ENCODE measurements at places on chromosomes 5 and 9.

- DNase-seq = no peak
Observed at GRCh38 chr5:150559088-150559487, 51.2 kb downstream of the NDST1 start.

GRCh38 chr9:75148561-75148960 is 60.2 kb downstream of the OSTF1 start:
- no peak for DNase-seq

DNA sequence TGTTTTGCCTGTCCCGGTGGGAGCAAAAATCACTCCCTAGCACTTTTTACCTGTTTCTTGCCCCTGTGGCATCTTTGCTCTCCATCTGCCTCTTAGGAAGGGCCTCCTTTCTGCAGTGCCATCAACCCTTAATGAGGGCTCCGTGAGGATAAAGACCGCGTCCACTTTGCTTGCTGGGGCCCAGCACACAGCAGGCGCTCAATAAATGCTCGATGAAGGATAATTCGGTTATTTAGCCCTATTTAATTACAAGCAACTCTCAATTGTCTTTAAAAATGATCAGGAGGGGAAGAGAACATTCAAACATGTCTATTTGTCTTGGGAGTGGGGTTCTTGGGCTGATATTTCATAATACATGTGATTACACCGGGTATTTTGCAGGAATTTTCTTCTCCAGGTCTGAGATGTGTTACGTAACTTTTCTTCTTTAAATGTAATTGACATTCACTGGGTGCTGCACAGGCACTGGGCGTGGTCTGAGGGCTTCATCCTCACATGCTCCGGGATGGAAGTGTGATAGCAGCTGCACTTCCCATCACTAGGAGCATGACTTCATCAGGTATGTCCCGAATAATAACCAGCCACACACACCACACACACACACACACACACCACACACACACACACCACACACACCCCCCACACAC is 19.8 kb upstream of the NTNG2 start:
- no peak for DNase-seq

DNA sequence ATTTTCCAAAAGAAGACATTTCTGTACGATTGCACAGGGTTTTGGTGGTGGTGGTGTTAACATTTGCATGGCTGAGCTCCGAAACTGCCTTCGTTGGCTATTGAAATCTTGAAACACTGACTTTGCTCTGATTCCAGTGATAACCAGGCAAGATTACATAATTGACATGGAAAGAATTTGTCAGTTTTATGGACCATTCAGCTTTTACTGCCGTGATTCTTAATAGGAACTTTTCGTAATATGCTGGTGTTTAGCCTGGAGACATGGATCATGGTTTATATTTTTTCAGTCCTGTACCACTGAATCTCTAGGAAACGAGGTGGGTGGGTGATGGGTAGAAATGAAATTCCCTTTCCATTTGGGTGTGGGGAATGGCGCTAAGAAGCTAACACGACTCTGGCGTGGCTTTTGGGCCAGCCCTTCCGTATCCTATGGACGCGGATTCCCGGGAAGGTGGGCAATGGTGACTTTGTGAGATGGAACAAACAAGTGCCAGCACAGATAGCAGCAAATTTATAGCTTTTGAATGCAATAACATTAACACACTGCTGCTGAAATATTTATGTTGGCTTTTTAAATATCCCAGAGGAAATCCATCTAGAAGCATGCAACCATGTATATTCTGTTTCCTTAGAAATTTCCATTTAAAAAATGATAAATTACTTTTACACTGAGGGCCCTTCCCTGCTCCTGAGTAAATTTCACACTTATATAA is 36.8 kb downstream of the LIX1 start:
- DNase-seq = no peak

DNA sequence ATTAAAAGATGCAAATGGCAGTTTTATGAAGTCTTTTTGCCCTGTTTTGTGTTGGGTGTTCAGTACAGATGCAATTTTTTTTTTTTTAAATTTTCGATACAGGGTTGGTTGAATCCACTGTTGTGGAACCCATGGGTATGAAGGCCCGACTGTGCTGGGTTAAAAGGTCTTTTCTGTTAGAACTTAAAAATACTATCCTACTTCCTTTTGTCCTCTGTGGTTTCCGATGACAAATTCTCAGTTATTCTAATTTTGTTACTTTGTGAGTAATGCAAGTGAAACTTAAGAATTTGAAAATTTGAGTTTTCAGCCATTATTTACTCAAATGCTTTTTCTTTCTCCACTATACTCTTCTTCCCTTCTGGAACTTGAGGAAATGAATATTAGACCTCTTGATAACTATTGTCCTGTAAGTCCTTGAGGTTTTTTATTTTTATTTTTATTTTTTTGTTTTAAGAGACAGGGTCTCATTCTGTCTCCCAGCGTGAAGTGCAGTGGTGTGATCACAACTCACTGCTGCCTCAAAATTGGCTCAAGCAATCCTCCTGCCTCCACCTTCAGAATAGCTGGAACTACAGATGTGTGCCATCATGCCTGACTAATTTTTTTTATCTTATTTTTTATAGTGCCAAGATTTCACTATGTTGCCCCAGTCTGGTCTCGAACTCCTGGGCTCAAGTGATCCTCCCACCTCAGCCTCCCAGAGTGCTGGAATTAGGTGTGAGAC is 67.5 kb downstream of the ZCCHC7 start:
- no peak for DNase-seq

DNA sequence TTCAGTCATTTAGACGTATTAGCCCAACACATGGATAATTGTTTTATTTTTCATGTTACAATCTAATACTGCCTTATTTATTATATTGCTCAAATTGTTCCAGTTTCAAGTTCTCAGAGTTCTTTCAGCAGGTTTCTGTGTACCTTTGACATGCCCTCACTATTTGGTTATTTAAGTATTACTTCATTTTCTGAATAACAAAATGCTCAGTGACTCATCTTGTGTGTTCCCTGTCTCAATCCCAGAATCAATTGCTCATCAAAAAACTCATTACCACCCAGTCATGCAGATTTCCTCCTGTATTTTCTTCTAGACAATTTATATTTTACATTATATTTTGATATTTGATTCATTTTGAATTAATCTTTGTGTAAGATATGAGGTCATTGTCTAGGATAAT is 562.6 kb downstream of the ANXA1 start:
- no peak for DNase-seq

- no peak for DNase-seq
Observed at GRCh38 chr5:165622864-165623536, 2117.6 kb downstream of the MAT2B start.

DNA sequence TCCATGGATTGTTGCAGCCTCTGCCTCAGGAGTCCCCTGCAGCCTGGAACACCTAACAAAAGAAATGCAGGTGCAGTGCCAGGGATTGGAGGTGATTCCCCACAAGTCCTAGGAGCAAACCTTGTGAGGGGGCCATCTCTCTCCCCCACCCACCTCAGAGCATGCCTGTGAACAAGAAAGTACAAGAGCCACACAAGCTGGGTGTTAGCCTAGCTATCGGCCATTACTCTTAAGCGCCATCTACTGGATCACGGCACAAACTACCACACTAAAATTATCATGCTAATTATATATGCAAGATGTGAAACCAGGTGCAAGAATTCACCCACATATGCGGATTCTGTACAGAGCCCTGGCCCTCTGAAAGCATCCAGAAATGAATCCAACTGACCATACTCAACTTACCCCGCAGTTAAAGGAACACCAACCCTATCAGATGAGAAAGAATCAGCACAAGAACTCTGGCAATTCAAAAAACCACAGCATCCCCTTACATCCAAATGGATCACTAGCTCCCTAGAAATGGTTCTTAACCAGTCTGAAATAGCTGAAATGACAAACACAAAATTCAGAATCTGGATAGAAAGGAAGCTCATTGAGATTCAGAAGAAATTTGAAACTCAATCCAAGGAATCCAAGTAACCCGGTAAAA is 16.5 kb upstream of the PRSS3 start:
- DNase-seq = peak; percentile 17

DNA sequence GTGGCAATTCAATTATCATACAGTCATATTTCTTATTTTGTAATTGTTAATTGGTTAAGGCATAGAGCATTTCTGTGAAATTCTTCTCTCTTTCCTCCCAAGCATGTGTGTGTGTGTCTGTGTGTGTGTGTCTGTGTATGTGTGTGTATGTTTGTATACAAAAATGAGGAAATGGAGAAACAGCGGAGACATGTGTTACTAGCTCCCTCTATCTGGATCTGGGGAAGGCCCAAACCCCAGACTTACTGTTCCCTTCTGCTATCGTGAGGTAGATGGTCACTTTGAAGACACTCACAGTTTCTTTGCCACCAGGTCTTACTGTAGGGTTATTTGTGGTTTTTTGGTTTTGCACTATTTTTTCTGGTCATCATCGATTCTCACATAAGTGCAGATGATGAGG is 11.4 kb upstream of the C5orf63 start:
- DNase-seq = no peak

GRCh38 chr9:134614256-134614655 is 27.3 kb upstream of the COL5A1 start:
- DNase-seq = no peak

DNA sequence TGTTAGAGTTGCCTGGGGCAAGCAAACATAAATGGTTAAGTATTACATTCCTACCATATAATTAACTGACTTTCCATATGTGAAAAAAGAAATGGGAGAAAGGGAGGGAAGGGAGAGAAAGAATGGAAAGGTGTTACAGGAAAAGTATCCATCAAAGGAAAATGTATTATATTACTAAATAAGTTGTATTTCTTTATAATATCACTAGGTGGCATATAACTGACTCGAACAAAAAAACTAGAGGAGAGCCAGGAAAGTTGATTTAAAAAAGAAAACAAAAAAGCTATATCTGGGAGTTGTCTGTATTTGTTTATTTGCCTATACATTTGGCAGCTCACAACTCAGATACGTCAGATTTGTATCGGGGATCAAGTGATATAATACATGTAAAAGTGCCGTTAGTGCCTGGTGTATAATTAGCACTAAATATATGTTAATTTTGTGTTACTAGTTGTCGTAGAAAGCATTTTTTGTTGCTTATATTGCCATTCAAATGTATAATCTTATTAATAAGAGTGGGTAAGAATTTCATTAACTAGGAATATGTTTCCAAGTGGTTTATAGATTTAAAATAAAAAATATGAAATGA is 59.6 kb upstream of the ADAMTS19 start:
- DNase-seq = no peak

- no peak for DNase-seq
Observed at GRCh38 chr5:137594717-137595116, 95.6 kb upstream of the SPOCK1 start.

GRCh38 chr5:128965638-128966302 is 482 bp downstream of the SLC27A6 start:
- no peak for DNase-seq

- no peak for DNase-seq
Observed at GRCh38 chr9:5850724-5851122, 17.8 kb upstream of the ERMP1 start.

- no peak for DNase-seq
Observed at GRCh38 chr9:80305136-80305535, 733.4 kb downstream of the TLE4 start.

DNA sequence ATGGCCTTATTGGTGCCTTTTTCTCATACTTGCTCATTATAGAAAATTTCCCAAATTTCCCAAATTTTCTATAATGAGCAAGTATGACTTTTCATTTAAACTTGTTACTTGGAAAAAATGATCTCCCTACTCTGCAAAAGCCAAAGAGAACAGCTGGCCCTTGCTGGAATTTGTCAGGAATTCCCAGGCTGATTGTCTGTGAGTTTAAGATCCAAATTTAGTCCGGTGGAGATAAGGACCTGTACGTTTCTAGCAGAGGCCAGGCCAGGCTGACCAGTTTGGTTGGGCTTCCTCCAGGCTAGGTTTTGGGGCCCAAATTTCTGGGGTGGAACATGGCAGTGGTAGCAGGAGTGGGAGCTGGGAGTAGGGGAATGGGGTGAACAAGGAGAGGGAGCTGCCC is 51.9 kb downstream of the NEURL1B start:
- no peak for DNase-seq

DNA sequence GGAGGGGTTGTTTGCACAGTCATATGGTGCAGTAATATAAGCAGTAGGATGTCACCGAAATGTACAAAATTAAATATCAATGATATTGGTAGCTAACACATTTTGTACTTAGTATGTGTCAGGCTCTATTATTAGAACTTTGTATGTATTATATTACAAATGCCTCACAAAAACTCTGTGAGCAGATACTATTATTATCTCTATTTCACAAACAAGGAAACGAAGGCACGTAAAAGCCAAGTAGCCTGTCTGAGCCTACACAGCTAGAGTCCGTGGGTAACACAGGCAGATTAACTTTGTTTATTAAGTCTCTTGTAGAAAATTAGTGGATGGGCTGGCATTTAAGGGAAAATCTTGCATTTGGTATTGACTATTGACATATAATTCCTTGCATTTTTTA is 284.3 kb upstream of the DAB2 start:
- DNase-seq = no peak

DNA sequence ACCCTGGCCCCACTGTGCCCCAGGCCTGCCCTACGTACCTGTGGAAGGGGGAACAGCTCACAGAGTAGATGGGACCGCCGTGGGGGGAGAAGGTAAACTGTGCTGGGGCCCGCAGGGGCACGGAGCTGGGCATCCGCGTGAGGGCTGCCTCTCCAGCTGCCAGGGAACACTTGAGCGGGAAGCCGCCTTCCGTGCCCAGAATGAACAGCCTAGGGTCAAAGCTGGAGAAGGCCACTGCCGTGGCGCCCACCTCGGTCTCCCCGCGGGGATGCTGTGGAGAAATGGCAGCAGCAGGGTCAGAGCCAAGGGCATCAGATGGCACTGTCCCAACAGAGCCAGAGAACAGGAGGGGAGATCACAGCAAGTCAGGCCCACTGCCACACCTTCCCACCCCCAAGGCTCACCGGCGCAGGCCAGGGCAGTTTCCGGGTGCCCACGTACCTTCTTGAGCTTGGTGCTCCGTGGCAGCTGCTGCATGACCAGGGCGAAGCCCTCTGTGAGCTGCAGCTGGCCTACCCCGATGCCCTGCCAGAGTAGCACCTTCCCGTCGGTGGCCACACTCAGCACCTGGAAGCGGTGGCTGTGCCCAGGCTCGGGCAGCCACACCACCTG is 21.9 kb downstream of the DYNC2I2 start:
- DNase-seq = no peak

GRCh38 chr5:19734776-19735175 is 253.2 kb downstream of the CDH18 start:
- DNase-seq = no peak

DNA sequence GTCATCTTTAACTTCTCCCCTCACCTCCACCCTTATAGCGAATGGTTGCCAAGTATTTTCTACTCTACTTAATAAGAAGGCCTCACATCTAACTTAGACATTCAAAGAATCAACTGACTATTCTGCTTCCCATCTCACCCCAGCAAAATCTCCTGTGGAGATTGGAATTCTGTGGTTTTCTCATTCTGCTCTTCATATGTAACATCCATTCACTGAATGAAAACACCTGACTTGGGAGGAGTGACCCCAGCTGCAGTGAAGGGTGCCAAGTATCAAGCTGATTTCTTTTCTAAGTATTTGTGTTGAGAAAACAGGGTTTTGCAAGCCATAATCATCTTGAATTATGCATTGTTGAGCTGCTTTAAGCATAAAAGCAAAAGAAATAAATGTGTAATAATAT is 42.5 kb upstream of the TAF1L start:
- DNase-seq = no peak

Data from activated CD4-positive, alpha-beta T cell treated with anti-CD3 and anti-CD28 coated beads for 24 hours (primary cell).